IMR-90 (cell line): ENCODE measurements at places on chromosomes 11 and 22. TPM values are rescaled to one million over a fixed set of nuclear protein-coding genes. Genes with fewer than 3 reads are reported as not detected.

MCAM gene
- polyA plus RNA-seq: 79.4 and 95.1 TPM in 2 replicates

DNA sequence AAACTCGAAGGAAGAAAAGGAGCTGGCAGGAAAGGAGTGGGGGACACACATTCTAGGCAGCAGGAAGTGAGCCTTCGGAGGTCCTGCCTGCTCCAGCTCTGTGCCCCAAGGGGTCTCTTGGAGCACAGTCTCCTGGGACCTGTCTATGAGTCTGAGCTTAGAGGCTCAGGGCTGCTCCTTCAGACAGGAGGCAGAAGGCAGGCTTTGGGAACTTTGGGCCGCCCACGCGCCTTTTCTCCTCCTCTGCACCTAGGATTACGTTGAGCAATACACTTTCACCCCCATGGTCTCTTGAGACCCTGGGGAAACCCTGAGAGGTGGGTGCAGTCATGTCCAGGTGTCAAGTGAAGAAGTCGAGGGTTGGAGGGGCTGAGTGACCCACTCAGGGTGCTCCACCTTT is 965 bp downstream of the TCN2 start:
- H3K27me3 ChIP-seq: no peaks in the 10 kb centered on the region
- DNase-seq: no peak
- peaks cover 14% of the 10 kb centered on the region for H3K4me1 ChIP-seq
- H3K27ac ChIP-seq: no peak overlapping the region

LSP1 gene
- 0.11 TPM in 1 of 2 replicates, not detected in the other for polyA plus RNA-seq

OR4C16 gene
- not detected in 2 replicates for polyA plus RNA-seq

GRCh38 chr11:58658623-58659022 is 36.2 kb downstream of the CNTF start:
- no peak overlapping the region for H3K4me3 ChIP-seq
- peaks cover 2% of the 10 kb centered on the region; the same call in 1 of the 2 replicates for H3K4me1 ChIP-seq
- no peaks in the 10 kb centered on the region for H3K36me3 ChIP-seq
- no peak overlapping the region for H3K27ac ChIP-seq
- H3K27me3 ChIP-seq: peaks cover 1% of the 10 kb centered on the region; the same call in 1 of the 2 replicates

ADORA2A gene
- 0.76 and 1.1 TPM in 2 replicates for polyA plus RNA-seq

- no peak overlapping the region for H3K4me3 ChIP-seq
- 0 out of 2 replicates have a peak, but pooled peaks cover 6% of the 10 kb centered on the region for H3K36me3 ChIP-seq
- no peak for DNase-seq
- H3K4me1 ChIP-seq: peaks cover 4% of the 10 kb centered on the region; the same call in 1 of the 2 replicates
These were observed 69.7 kb upstream of the GRK3 start for GRCh38 chr22:25494774-25495173.

BRMS1 gene
- polyA plus RNA-seq: 48.3 and 51.9 TPM in 2 replicates

DNA sequence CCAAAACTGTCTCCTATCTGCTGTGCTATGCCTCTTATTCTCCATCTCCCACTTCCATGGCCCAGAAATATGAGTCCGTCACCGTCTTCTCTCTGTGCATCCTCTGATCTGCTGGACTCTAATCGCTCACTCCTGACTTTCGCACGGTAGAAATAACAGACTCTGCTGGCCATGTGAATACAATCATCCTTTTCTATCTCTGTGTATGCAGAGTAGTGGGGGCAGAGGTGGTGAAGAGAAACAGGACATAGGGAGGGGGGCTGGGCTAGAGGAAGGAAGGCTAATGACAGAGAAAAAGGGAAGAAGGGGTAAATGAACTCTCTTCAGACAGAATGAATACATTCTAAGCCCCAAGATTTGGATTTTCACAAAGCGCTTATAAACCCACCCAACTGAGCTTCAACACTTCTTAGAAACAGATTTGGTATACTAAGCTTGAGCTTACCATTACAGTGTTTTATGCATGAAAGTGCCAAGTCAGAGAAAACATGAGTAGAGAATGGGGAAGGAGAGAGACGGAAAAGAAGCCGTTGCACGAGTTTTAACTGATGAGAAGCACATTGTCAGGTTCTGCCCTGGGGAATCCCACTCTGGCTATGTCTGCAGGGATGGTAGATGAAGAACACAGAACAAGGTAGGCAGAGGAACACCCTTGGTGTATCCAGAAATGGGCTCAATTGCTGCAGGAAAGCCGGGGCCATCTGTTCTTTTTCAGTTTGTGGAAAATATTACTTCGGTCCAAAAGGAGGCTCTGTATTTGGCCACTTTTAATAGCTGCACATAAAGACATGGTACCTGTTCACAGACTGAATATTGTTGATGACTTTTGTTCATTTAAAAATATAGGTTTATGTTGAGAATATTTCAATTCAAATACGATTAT is 324.7 kb downstream of the ETS1 start:
- no peak for DNase-seq
- no peak overlapping the region for H3K27ac ChIP-seq
- no peaks in the 10 kb centered on the region for H3K36me3 ChIP-seq
- H3K27me3 ChIP-seq: peaks cover 14% of the 10 kb centered on the region
- H3K4me3 ChIP-seq: no peak overlapping the region
- no peaks in the 10 kb centered on the region for H3K4me1 ChIP-seq

OLFML1 gene
- polyA plus RNA-seq: 0.10 and 0.23 TPM in 2 replicates

- H3K36me3 ChIP-seq: no peaks in the 10 kb centered on the region
- H3K27ac ChIP-seq: no peak overlapping the region
- H3K4me3 ChIP-seq: no peak overlapping the region
- no peaks in the 10 kb centered on the region for H3K4me1 ChIP-seq
- H3K27me3 ChIP-seq: peaks cover 4% of the 10 kb centered on the region
These were observed 25.0 kb upstream of the FZD4 start for GRCh38 chr11:86980086-86980796.

- DNase-seq: no peak
- no peaks in the 10 kb centered on the region for H3K27me3 ChIP-seq
- H3K4me3 ChIP-seq: no peak overlapping the region
- no peak overlapping the region for H3K27ac ChIP-seq
- H3K36me3 ChIP-seq: peaks cover 51% of the 10 kb centered on the region
These were observed 31.1 kb downstream of the FADS3 start for GRCh38 chr11:61860054-61860903.

DNA sequence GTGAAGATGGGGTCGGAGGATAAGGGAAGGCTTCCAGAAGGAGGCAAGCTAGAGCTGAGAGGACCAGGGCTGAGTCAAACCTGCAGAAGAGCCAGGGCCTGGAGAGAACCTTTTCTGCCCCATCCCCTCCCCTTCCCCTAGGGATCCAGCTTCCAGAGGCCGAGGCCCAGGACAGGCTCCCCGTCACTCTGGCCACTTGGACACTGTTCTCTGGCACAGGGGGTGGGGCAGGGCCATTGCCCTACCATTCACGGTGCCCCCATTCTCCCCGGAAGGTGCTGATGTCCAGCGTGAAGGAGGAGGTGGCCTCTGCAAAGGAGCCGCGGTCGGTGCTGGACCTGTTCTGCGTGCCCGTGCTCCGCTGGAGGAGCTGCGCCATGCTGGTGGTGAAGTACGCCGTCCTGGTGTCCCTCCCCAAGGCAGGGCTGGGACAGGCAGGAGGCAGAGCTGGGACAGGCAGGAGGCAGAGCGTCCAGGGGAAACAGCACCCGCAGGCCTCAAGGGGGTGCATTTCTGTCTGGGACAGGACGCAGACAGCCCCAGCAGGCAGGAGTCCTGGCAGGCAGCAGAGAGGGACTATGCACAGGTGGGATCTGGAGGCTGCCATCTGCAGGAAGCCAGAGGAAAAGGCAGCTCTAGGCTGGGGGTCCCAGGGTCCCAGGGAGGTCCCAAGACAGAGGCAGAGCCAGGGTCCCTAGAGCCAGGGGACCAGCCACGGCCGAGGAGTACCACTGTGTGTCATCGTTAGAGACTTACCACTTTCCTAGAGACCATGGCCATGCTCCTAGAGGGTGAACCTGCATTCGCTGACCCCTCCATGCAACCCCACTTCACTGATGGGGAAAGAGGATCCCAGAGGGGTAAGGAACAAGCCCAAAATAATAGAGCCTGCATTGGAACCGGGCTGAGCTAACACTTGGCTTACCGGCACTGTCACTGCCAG is 25.8 kb upstream of the SLC22A12 start:
- H3K36me3 ChIP-seq: no peaks in the 10 kb centered on the region
- H3K4me3 ChIP-seq: no peak overlapping the region
- no peak for DNase-seq
- no peak overlapping the region for H3K27ac ChIP-seq
- peaks cover 13% of the 10 kb centered on the region for H3K27me3 ChIP-seq

- peaks cover 4% of the 10 kb centered on the region; the same call in 1 of the 2 replicates for H3K4me1 ChIP-seq
- H3K4me3 ChIP-seq: no peak overlapping the region
- no peak overlapping the region for H3K27ac ChIP-seq
- peaks cover 59% of the 10 kb centered on the region for H3K36me3 ChIP-seq
- H3K27me3 ChIP-seq: no peaks in the 10 kb centered on the region
These were observed 85.3 kb upstream of the GAL start for GRCh38 chr11:68598816-68599653.

DNA sequence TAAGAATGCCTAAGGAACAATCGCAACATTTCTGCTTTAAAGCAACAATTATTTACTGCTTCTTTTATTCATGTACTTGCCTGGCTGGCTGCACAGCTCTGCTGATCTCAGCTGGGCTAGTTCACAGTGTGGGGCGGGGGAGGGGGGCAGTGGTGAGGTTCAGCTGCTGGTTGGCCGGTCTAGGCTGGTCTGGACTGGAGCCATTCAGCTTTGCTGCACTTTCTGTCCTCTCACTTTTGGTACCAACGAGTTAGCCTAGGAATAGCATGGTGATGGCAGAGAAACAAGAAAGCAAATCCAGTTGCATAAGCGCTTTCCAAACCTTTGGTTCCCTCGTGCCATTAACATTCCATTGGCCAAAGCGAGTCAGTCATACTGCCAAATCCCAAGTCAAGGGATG is 16.0 kb upstream of the MIF start:
- no peaks in the 10 kb centered on the region for H3K27me3 ChIP-seq
- H3K4me1 ChIP-seq: no peaks in the 10 kb centered on the region
- no peak for DNase-seq
- H3K4me3 ChIP-seq: no peak overlapping the region
- H3K36me3 ChIP-seq: peaks cover 1% of the 10 kb centered on the region

DNA sequence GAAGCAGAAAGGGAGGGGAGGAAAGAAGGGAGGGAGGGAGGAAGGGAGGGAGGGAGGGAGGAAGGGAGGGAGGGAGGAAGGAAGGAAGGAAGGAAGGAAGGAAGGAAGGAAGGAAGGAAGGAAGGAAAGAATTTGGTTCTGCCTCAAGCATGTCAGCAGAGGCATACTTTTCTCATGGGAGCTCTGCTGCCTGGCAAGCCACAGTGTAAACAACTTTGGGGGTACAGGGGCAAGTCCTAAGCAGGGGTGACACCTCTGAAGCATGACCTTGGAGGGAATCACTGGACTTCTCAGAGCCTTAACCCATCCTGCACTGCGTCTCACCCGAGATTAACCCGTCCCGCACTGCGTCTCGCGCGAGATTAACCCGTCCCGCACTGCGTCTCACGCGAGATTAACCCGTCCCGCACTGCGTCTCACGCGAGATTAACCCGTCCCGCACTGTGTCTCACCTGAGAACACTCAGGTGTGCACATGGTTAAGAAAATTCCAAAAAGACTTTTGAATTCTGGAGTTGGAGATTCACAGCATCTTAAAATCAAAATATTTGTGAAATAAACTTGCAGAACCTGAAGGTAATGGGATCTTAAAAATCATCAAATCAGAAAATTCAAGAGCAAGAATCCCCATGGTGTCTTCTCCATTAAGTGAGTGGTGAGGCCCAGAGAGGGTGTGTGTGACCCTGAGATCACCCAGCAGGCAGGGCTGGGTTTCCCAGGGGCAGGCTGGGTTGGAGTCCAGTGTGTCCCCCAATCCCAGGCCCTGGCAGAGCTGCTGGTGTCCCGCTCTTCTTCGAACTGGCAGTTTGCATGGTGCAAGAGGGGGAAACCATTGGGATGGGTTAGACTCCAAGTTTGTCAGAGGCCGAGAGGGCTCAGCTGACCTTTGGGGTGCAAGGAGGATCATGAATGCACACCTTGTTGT is 190.4 kb downstream of the MN1 start:
- no peak for DNase-seq
- H3K36me3 ChIP-seq: peaks cover 1% of the 10 kb centered on the region; the same call in 1 of the 2 replicates
- H3K27ac ChIP-seq: no peak overlapping the region

GRCh38 chr11:123356539-123356938 is 73.5 kb upstream of the GRAMD1B start:
- H3K27ac ChIP-seq: no peak overlapping the region
- DNase-seq: no peak
- peaks cover 66% of the 10 kb centered on the region for H3K27me3 ChIP-seq
- H3K4me1 ChIP-seq: no peaks in the 10 kb centered on the region; the same call in 1 of the 2 replicates

DNA sequence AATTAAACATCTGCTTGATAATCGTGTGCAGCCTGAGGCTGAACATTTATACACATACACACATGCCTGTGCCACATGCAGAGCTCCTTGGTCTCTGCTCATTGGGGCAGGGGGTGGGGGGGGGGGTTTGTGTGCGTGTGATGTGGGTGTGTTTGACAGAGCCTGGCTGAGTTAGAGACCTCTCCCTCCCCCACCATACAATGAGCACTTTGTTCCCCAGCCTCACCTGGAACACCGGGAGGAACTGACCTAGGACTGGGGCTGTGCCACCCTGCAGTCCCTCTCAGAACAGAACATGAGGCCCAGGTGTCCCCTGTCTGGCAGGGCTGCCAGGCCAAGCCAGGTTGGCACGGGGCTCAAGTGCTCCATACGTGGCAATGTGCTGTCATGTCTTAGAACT is 96.6 kb downstream of the TP53I11 start:
- DNase-seq: no peak
- peaks cover 12% of the 10 kb centered on the region for H3K27me3 ChIP-seq
- no peak overlapping the region for H3K4me3 ChIP-seq
- H3K27ac ChIP-seq: no peak overlapping the region
- no peaks in the 10 kb centered on the region for H3K36me3 ChIP-seq

DNA sequence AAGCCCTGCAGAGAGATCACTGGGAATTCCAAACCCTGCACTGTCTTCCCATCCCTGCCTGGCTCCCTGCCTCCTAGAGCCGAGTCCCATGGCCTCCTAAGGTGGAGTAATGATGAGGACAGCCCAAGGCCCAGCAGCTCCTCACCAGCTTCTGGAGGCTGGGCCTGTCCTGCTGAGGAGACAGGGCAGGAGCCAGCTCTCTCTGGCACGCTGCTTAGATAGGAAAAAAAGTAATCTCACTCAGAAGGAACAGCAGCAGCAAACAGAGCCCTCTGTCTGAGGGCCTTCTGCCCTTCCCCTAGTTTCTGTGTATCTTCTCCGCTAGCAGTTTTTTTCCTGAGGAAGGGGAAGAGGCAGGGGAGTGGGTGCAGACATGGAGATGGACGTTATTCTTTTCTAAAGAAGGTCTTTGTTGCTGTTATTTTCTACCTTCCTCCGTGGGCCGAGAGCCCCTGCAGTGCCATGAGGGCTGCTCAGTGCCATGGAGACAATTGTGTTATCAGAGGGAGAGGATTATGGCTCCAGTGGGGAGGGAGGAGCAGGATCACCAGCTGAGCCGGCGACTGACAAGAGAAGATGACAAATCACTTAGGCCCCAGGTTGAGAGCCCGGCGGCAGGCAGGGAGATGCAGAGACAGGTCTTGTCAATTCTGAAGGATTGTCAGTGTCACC is 315.3 kb downstream of the BUD13 start:
- no peak overlapping the region for H3K27ac ChIP-seq
- no peaks in the 10 kb centered on the region; the same call in 1 of the 2 replicates for H3K27me3 ChIP-seq
- no peak for DNase-seq
- H3K4me1 ChIP-seq: no peaks in the 10 kb centered on the region

BBOX1 gene
- polyA plus RNA-seq: not detected in 2 replicates

GRCh38 chr11:34495239-34495723 is 18.3 kb downstream of the ELF5 start:
- H3K4me3 ChIP-seq: no peak overlapping the region
- H3K4me1 ChIP-seq: no peaks in the 10 kb centered on the region
- DNase-seq: no peak
- no peak overlapping the region for H3K27ac ChIP-seq

GRCh38 chr22:50010676-50011446 is 1.7 kb downstream of the IL17REL start:
- H3K27ac ChIP-seq: no peak overlapping the region
- no peak for DNase-seq
- H3K36me3 ChIP-seq: no peaks in the 10 kb centered on the region
- H3K4me1 ChIP-seq: peaks cover 2% of the 10 kb centered on the region; the same call in 1 of the 2 replicates
- no peak overlapping the region for H3K4me3 ChIP-seq

GRCh38 chr11:79047321-79047720 is 393.5 kb downstream of the TENM4 start:
- H3K27ac ChIP-seq: no peak overlapping the region
- no peaks in the 10 kb centered on the region for H3K27me3 ChIP-seq
- no peak overlapping the region for H3K4me3 ChIP-seq

VSIG10L2 gene
- polyA plus RNA-seq: not detected in 2 replicates
